ENCODE measurements at places on chromosomes 7 and 10. TPM values are rescaled to one million over a fixed set of nuclear protein-coding genes. Genes with fewer than 3 reads are reported as not detected.

Gene FFAR4
- total RNA-seq = 0.13 TPM

Gene VWC2
- total RNA-seq = not detected

Gene BRAF
- 5.8 TPM for total RNA-seq

Gene NME8
- total RNA-seq = not detected

Gene ODAD2
- not detected for total RNA-seq

Gene MKRN1
- 64.8 TPM for total RNA-seq

Gene FBXL13
- total RNA-seq = 0.38 TPM

Gene HOXA11
- total RNA-seq = 0.56 TPM

Gene CYP2C19
- not detected for total RNA-seq

Gene CYP3A4
- 0.05 TPM for total RNA-seq

Gene ZKSCAN5
- total RNA-seq = 10.0 TPM

Gene RBM20
- total RNA-seq = 4.3 TPM

Gene PHKG1
- total RNA-seq = 0.49 TPM

Gene CHN2
- 0.53 TPM for total RNA-seq

Gene HPS6
- total RNA-seq = 26.7 TPM

Gene NRG3
- not detected for total RNA-seq

Gene PTEN
- total RNA-seq = 45.8 TPM
